ENCODE measurements at places on chromosomes 7 and 10. TPM values are rescaled to one million over a fixed set of nuclear protein-coding genes. Genes with fewer than 3 reads are reported as not detected.
A peak's percentile ranks its signal among the peaks of the same experiment; 100 is the strongest.

GRCh38 chr7:139776486-139777132, 1.2 kb downstream of the HIPK2 start:
- H3K27ac ChIP-seq, result peak overlapping the region; percentile 95
- peaks cover 25% of the 10 kb centered on the region for H3K4me1 ChIP-seq
- no peaks in the 10 kb centered on the region for H3K27me3 ChIP-seq
- no peak for DNase-seq

- no peak overlapping the region for H3K4me3 ChIP-seq
- H3K4me1 ChIP-seq, result no peaks in the 10 kb centered on the region
- H3K27me3 ChIP-seq, result no peaks in the 10 kb centered on the region
- no peak for DNase-seq
- H3K36me3 ChIP-seq, result no peaks in the 10 kb centered on the region
Observed at GRCh38 chr10:89901895-89902294, 200.5 kb downstream of the KIF20B start.

DNA sequence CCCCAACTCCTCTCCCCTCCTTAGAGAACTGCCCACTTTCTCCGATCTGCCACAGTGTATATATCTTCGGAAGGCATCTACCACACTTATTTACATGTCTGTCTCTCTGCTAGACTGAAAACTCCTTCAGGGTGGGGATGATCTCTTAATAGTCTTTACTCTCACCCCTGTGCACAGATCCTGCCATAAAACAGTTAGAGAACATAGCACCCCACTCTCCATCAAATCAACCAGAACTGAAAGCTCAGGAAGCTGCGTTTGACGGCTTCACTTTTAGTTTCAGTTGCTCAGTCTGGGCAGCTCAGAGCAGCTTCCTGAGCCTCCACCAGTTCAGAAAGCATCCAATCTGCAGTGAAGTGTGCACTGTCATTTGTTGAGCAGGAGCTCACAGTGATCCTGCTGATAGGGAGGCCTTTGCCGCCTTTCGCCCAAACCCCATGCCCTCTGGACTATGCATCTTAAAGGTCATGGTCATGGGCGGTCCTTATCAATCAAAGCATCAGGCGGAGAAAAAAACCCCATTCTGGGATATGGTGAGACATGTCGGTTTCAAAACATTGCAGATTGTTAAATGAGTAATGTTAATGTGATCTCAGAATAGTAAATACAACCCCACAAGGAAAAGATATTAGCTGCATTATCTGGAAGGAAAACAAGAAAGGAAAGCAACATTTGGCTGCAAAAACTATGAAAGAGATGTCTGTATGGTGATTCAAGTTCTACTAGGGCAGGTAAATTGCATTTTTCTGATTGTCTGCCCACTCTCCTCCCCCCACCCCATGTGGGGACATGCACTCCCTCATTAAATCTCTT, 167.1 kb upstream of the ADO start:
- H3K27me3 ChIP-seq, result no peaks in the 10 kb centered on the region
- 0 out of 2 replicates have a peak overlapping the region, but pooled peaks have one; percentile 0 for H3K4me3 ChIP-seq
- no peaks in the 10 kb centered on the region for H3K36me3 ChIP-seq
- no peak overlapping the region for H3K27ac ChIP-seq

DNA sequence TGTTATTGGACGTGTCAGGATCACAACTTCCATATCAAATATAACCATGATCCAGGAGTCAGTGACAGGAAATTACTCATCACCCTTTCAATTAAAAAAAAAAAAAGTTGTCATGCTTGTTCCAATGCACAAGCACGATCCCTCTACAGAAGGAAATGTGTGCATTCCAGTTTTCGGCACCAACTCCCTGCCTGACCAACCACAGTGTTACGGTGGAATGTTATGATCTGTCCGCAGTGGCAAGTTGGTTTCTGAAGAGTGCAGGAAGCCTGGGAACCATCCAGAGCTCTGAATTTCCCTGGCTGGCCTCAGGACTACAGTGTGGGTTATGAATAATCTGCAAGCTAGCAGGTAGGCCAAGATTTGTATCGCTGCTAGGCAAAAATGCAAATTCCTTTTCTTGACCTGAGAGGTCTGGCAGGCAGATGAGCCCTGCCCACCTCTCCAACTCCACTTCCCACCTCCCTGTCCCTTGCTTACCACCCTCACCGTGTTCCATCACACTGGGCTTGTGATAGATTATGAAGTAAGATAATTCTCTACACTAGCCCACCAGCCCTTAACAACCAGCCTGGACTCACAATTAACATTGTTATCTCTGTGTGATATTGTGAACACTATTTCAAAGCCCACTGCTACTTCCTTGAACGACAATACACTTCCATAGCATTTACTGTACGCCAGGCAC, 20.4 kb downstream of the FRMPD2 start:
- DNase-seq, result no peak
- no peaks in the 10 kb centered on the region for H3K36me3 ChIP-seq
- H3K27ac ChIP-seq, result no peak overlapping the region
- peaks cover 8% of the 10 kb centered on the region for H3K4me1 ChIP-seq

GRCh38 chr10:61990761-61991135, 89.2 kb downstream of the ARID5B start:
- no peaks in the 10 kb centered on the region for H3K36me3 ChIP-seq
- no peak overlapping the region for H3K27ac ChIP-seq
- H3K4me1 ChIP-seq, result peaks cover 59% of the 10 kb centered on the region

- no peak within 1 kb of the TSS for H3K27ac ChIP-seq
- peak within 1 kb of the TSS; percentile 2 for H3K4me3 ChIP-seq
- no peaks in the 10 kb centered on the region for H3K36me3 ChIP-seq
- H3K27me3 ChIP-seq, result no peaks in the 10 kb centered on the region
Observed at GRCh38 chr10:107163881-107164861, at the start of gene SORCS1. Gene SORCS1 (minus strand): TSS chr10:107164706.

DNA sequence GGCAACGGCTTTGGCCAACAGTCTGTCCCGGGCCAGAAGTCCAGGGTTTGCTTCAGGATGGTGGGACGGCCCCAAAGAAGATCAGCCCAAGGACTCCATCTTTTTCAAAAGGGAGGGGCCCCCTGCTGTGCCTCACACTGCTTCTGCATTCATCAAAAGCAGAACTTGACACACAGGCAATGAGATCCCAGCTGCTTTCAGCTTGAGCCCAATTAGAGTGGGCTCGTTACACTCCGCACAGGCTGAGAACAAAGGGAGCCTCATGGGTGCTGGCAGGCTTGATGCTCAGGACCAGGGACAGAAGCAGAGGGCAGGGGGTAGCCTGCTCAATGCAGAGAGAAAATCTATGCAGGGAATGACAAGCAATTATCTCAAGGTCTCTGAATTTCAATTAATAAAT, 45.5 kb downstream of the VOPP1 start:
- H3K4me1 ChIP-seq, result no peaks in the 10 kb centered on the region
- no peaks in the 10 kb centered on the region for H3K27me3 ChIP-seq
- no peak for DNase-seq
- H3K4me3 ChIP-seq, result no peak overlapping the region
- no peak overlapping the region for H3K27ac ChIP-seq

- H3K27ac ChIP-seq, result no peak overlapping the region
- H3K36me3 ChIP-seq, result no peaks in the 10 kb centered on the region
- no peak for DNase-seq
- no peak overlapping the region for H3K4me3 ChIP-seq
- no peaks in the 10 kb centered on the region for H3K4me1 ChIP-seq
Observed at GRCh38 chr10:117271427-117271826, 30.5 kb downstream of the SLC18A2 start.

PCLO gene
- 1.1 TPM for total RNA-seq

TMEM178B gene
- total RNA-seq, result 0.39 TPM

ADAM8 gene
- 3.7 TPM for total RNA-seq

PON1 gene
- total RNA-seq, result not detected

COL28A1 gene
- not detected for total RNA-seq

All from Panc1 (cell line).